ENCODE measurements at places on chromosomes 6 and 20.

GRCh38 chr6:170152989-170153388 lies 137.9 kb downstream of the DLL1 start:
- peak; percentile 96 for DNase-seq

DNA sequence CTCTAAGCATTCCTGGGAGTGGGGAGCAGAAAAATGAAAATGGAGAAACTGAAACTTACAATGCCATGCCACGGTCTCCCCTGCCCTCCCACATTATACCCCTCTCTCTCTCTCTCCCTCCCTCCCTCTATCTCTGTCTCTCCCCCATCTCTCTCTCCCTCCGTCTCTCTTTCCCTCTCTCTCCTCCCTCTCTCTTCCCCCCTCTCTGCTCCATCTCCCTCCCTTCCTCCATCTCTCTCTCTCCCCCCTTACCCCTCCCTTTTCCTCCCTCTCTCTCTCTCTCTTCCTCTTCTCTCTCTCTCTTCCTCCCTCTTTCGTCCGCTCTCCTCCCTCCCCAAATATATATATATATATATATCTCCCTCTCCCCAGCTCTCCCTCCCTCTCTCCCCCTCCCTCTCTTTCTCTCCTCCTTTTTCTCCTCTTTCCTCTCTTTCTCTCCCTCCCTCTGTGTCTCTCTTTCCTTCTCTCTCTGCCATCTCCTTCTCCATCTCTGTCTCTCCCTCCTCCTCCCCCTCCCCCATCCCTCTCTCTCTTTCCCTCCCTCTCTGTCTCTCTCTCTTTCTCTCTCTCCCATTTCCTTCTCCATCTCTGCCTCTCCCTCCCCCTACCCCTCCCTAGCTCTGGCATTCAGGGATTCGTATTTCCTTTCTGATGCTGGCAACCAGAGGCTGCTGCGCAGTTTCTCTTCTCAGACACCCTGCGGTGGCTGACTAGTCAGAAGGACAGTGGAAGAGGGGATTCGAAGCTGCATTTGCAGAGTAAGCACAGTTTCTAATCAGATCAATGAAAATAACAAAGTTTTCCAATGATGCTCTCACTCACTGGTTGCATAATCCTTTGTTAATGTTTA lies 13.9 kb upstream of the VAPB start:
- no peak for DNase-seq

- no peak for DNase-seq
These were observed 61.2 kb upstream of the NRSN1 start for GRCh38 chr6:24064832-24065231.

DNA sequence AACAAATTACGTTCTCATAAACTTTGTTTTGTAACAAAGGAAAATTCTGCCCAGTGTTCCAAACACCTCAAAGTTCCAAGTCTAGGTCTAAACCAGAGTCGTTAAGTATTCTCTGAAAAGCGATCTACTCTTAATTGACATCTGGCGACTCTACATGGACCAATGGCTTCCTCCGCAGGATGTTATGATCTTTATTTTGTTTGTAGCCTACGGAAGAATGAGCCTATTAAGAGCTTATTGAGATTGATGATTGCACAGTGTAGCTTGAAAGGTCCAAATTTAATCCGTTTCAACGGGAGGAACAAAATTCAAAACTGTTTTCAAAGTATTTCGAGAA lies 61.1 kb downstream of the FAM217A start:
- DNase-seq = peak; percentile 29

GRCh38 chr6:32118782-32119628 lies 9.0 kb downstream of the ATF6B start:
- DNase-seq = peak; percentile 51

DNA sequence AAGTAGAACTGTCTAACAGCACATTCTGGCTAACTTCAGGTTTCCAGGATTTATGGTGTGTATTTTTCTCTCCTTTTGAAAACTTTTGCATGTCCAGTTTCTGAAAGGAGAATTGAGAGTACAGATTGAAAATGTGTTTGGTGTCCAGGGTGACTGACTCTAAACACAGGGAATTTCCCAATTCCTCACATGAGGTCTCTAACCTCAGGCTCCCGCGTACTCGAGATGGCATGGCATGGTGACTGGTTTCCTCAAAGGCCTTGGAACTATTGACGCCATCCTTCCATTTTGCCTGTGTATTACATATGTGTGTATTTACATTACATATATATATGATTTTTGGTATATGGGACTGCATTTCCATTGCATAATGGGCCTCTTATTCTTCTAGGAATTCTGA lies 52.5 kb downstream of the PRND start:
- DNase-seq = no peak

DNA sequence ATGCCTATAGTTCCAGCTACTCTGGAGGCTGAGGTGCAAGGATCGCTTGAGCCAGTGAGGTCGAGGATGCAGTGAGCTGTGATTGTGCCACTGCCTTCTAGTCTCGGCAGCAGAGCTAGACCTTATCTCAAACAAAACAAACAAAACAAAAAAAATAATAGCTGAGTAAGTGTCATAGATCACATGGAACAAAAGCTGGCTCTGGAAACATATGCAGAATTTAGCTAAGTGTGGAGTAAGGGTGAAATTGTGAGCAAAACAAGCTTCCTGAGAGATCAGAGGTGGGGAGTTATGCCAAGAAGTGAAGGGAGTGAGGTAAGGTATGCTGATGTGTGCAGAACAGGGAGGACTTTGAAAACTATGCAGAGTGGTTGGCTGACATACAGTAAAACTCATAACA lies 18.7 kb downstream of the SGK1 start:
- DNase-seq = no peak

GRCh38 chr6:156598071-156598854 lies 178.9 kb upstream of the ARID1B start:
- no peak for DNase-seq

DNA sequence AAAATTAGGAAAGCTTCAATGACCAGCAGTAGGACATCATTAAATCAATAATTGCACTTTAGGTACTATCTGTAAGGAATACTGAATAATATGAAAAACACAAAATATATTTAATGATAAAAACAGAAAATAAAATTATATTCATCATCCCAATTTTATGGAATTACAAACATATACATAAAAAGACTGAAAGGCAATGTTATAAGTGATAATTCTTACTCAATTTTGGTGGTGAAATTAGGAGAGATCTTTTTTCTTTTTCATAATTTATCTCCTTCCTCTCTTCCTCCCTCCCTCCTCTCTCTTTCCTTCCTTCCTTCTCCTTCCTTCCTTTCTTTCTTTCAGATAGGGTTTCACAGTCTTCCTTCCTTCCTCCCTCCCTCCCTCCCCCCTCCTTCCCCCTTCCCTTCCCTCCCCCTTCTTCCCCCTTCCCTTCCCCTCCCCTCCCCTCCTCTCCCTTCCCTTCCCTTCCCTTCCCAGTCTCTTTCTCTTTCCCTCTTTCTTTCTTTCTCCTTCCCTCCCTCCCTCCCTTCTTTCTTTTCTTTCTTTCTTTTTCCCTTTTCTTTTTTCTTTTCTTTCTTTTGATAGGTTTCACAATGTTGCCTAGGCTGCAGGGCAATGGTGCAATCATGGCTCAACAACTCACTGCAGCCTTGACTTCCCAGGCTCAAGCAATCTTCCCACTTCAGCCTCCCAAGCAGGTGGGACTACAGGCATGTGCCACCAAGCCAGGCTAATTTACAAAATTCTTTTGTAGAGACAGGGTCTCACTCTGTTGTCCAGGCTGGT lies 36.8 kb downstream of the RSPH3 start:
- no peak for DNase-seq

GRCh38 chr20:58515233-58516212 lies at the start of gene APCDD1L:
Gene APCDD1L (minus strand): TSS chr20:58515399. CDS start chr20:58514707, 692 bp downstream.
- DNase-seq = no peak

DNA sequence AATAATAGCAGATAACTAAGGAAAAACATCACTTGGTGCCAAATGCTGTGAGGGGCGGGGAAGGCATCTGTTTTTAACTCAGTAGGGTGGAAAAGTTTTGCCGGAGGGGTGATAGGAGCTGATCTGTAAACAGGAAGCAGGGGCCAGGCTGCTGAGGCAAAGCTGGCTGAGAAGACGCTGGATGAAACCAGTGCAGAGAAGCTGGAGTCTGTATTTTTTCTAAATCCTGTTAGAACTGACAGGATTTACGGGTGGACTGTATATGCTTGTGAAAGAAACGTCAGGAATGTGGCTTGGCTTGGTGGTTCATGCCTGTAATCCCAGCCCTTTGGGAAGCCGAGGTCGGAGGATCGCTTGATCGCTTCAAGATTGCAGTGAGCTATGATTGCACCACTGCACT lies 5.6 kb downstream of the PCMTD2 start:
- DNase-seq = no peak
